ENCODE measurements at places on chromosomes 4 and X.

DNA sequence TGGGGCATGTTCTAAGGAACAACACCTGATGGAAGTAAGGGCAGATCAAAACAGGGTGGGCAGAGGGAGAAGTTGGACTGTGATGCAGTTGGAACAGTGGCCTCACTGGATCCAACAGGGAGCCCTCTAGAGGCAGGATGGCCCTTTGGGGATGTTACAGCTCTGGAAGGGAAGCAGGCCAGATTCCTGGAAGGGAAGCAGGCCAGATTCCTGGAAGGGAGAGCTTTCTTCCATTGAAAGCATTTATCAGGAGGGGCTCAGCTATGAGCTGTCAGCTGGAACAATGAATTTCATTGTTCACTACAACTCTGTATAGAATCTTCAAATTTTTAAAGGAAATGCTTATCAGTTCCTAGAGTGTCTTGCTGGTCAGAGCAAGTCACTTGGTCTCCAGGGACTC is 17.7 kb downstream of the IL15 start:
- no peak for DNase-seq

DNA sequence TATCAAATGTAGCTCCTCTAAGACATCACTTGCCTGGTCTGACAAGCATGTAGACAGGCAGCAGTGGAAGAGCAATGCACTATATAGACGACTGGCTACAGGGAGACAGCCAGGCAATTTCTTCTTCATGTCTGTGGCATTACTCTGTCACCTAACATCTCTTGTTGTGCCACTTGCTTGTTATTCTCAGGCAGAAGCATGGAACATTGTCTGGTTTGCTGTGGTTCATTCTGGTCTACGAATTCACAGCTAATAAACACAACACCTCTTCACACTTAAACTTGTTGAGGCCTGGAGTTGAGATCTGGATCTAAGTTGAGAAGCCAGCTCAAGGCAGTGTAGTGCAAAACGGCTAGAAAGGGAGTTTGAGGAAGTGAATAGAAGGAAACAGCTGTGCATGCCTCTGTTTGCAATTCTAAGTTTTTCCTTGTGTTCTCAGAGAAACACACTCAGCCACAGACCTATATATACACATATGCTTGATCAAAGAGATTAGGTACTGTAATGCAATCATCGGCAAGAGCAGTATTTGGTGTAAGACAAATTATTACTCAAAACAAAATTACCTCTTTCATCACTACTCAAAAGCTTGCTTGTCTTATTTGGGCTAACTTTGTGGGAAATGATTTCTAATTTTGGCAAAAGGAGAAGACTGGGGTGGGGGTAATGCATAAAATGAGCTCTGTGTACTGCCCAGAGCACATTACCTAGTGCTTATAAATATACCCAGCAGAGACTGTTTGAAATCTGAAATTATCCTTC is 243.8 kb downstream of the PPP3CA start:
- DNase-seq: no peak

GRCh38 chrX:40107291-40108161 is 9.8 kb upstream of the BCOR start:
- no peak for DNase-seq

DNA sequence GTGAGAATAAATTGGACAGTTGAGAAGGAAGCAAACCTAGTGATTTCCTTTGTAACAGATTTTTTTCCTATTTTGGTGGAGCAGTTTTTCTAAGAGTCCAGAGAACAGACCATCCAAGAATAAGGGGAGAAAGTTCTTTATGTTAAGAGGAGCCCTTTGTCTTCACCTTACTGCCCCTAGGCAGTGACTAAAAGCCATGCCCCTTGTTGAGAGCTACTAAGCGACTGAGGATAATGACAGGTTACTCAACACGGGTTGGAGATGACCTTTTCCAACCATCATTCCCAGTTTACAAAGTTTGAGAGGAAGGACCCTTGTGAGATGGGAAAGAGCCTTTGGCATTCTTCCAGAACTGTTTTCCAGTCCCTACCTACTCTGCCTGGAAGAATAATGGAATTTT is 3.2 kb downstream of the CCDC160 start:
- DNase-seq: no peak

- no peak for DNase-seq
Measured at GRCh38 chr4:185591679-185592141, 56.4 kb upstream of the PDLIM3 start.

GRCh38 chr4:82989575-82990429 is 20.8 kb downstream of the LIN54 start:
- DNase-seq: no peak

GRCh38 chr4:41504167-41504818 is 33.7 kb upstream of the LIMCH1 start:
- DNase-seq: no peak

DNA sequence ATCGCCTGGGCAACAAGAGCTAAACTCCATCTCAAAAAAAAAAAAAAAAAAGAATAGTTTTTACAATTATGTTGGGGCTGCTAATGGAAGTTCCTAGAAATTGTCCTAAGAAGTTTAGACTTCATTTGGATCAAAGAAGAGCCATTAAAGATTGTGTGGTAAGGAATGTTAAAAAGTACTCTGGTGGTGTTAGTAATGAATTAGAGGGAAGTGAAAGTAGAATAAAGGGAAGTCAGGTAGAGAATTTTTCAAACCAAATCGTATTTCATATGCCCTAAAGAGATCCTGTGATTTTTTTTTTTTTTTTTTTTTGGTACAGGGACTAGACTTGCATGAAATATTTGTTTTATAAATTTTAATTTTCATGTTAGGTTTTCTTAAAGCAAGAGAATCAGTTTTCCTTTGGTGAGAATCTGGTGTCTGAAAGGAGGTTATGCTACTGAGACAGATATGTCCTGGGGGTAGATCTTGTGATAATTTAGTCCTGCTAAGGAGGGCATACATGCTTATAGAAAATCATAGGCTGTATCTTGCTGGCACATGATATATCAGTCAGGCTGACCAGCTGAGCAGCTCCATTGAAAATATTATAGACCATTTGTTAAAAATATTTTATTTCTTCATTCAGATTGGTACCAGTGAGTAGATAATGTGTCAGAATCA is 10.7 kb downstream of the SEC24B start:
- DNase-seq: no peak

DNA sequence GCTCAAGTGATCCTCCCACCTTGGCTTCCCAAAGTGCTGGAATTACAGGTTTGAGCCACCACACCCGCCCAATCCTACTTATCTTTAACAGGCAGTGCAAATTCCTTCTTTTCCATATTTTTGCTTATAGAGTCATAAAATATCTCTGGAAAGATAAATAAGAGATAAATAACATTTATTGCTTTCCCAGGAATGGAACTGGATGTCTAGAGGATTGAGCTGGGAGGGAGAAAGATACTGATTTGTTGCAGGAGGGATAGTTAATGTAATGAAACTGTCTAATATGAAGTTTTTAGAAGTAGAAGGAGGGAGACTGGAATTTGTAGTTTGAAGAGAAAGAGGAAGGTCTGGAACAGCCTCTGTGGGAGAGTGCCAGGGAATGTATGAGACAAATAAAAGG is 20.2 kb downstream of the ITGB1BP2 start:
- no peak for DNase-seq

- DNase-seq: no peak
Measured at GRCh38 chr4:112523008-112523721, 7.2 kb upstream of the NEUROG2 start.

DNA sequence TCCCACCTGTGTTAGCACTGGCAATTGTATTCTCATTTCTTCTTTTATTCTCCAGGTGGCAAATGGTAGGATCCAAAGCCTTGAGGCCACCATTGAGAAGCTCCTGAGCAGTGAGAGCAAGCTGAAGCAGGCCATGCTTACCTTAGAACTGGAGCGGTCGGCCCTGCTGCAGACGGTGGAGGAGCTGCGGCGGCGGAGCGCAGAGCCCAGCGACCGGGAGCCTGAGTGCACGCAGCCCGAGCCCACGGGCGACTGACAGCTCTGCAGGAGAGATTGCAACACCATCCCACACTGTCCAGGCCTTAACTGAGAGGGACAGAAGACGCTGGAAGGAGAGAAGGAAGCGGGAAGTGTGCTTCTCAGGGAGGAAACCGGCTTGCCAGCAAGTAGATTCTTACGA is 176.9 kb downstream of the PTTG2 start:
- no peak for DNase-seq

DNA sequence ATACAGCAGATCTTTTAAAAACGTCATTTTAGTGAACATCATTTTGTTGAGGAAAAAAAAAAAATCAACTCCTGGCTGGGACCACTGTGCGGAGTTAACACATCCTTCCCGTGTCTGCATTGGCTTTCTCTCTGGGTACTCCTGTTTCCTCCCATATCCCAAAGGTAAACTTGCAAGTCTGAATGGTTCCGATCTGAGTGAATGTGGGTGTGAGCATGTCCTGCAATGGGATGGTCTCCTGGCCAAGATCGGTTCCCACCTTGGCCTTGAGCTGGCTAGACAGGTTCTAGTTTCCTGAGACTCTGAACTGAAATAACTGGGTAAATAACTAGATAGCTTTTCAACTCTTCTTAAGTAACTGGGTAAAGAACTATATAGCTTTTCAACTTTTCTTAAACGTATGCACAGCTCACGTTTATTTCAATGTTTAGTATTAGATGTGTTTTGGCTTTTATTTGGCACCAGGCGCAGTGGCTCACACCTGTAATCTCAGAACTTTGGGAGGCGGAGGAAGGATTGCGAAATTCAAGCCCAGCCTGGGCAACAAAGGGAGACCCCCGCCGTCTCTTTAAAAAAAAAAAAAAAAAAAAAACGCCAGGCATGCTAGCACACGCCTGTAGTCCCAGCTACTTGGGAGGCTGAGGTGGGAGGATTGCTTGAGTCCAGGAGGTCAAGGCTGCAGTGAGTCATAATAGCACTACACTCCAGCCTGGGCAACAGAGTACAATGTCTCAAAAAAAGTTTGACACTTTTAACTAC is 14.0 kb downstream of the RBMX start:
- no peak for DNase-seq

All from stimulated activated CD8-positive, alpha-beta memory T cell treated with anti-CD3 and anti-CD28 coated beads, Interleukin-15, amount 100 ng/mL, for 48 hours (primary cell).